Vagina (tissue), 2 donors: ENCODE measurements at places on chromosomes 5 and 9.

DNA sequence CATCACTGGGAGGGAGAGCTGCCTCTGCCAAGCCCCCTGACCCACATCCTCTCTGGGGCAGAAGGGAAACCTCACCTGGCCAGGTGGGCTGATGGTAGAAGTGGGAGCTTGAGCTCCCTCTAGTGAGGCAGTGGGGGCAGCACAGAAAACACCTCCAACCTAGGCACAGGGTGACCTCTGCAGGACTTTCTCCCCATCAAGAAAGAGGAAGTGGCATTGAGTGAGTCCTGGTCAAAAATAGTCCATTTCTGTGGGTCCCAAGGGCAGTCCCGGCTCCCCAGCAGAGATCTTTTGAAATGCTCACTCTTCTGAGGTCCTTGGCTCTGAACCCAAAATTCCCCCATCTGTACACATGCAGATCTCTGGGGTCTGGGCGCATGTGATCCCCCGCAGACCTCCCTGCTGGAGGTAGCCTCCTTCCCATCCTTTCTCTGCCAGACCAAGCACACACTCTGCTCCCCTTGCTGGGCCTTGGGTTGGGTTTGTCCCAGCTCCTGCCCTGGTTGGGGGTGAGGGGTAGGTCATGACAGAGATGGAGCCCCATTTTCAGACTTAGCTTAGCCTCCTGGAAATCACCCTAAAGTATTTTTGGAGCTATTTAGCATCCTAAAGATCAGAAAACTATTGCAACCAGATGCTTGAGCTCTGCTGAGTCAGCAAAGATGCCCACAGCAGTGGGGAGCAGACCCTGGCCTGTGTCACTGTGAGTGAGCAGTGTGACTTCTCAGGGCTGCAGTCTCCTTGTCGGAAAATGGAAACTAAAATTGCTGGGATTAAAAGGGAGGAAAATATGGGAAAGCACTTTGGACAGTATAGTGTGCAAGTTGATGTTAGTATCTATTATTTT is 41.6 kb upstream of the LCP2 start:
- no peak for DNase-seq

- DNase-seq = no peak
Measured at GRCh38 chr9:107437716-107438115, 51.9 kb downstream of the KLF4 start.

- no peak for DNase-seq
Measured at GRCh38 chr9:100525563-100525962, 52.3 kb upstream of the CAVIN4 start.

DNA sequence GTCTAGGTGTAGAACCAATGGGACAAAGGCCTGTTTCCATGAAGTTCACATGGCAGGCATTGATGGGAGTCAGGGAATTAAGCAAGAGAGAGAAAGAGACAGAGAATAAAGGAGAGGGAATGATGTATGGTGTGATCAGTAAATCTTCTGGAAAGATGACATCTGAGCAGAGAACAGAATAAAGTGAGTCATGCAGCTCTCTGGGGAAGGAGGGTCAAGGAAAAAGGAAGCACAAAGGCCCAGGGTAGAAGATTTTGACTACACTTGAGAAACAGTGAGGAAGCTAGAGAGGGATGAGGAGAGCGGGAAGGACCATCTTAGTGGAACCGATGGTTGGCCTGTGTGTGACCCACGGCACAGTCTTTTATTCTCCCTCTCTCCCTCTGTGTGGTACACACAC is 425.9 kb downstream of the SPOCK1 start:
- no peak for DNase-seq

DNA sequence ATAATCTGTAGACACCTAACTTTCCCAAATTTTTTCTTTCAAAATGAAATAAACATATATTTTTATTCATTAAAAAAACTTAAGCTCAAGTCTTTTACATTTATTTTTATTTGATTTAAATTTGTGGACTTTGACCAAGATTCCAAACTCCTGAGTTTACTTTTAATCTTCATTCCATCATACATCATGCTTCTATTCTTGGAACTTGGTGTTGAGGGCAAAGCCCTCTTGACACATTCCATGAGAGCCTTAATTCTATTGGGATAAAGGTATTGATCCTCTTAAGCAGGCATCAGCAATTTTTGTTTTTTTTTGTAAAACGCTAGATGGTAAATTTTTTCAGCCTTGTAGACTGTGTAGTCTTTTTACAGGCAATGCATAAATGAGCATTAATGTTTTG is 53.6 kb downstream of the FBXO4 start:
- no peak for DNase-seq

DNA sequence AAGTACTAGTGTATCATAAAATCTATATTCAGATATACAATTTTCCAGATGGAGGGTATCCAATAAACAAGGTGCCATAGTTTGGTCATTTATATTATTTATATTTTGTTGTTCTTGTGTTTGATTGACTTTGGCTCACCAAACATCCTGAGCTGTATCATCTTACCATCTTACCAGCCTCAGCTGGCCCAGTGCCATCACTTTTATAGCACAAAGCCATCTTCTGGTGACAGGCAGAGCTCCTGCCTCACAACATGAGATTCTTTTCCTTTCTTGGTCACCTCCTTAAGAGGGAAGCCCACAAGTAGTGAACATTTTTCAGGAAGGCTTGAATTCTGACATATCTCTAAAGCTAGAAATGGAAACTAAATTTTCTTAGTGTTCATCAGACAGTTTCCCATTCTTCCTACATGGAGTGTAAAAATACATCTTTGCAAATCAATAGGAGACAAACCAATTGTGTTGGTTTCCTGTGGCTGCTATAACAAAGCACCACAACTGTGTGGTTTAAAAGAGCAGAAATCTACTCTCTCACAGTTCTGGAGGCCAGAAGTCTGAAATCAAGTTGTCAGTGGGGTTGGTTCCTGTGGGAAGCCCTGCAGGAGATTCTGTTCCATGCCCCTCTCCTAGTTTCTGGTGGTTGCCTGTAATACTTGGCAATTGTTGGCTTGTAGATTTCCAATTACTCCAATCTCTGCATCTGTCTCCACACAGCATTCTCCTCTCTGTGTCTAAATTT is 341.8 kb downstream of the MAN2A1 start:
- no peak for DNase-seq

DNA sequence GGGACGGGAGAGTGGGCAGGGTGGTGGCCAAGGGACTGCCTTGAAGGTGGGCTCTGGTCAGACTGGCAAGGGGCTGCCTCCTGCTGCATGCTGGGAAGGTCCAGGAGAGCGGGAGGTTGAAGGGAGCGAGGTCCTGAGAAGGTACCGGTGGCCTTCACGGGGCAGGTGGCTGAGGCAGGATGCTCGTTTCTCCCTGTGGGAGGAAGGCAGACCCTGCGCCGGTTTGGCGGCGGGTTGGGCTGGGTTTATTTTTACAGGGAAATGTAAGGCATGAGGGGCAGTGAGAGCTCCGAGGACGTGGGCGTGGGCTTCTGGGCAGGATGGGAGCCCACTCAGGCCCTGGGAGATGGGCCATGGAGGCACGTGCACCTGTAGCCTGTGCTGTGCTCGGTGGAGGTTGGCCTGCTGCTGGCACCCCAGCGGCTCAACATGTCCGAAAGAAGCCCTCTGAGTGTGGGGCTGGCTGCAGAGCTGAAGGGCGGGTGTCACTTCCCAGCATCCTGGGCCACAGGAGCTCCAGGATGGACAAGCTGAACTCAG is 27.3 kb downstream of the IER5L start:
- no peak for DNase-seq

GRCh38 chr5:169100735-169101075 is 200.2 kb downstream of the SLIT3 start:
- DNase-seq = no peak

DNA sequence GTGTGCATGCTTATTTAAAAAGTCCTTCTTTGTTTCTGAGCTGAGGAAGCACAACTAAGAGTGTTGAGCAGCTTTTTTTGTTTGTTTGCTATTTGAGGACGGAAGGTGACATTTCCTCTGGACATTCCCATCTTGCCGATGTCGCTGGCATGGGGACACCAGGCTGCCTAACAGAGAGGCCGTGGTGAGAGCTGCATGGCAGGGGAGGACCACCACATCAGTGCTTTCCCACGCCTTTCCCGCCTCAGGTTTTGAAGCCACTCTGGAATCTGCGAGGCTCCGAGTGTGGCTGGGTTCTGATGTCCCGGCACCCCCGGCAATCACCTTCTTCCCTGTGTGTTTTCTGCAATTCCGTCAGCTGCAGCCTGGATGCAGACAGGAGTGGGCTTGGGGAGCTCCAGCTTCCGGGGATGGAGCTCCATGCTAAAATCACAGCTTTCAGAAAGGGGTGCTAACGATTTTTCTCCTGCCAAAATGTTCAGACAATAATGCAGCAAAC is 259.8 kb upstream of the IRX4 start:
- DNase-seq = no peak

DNA sequence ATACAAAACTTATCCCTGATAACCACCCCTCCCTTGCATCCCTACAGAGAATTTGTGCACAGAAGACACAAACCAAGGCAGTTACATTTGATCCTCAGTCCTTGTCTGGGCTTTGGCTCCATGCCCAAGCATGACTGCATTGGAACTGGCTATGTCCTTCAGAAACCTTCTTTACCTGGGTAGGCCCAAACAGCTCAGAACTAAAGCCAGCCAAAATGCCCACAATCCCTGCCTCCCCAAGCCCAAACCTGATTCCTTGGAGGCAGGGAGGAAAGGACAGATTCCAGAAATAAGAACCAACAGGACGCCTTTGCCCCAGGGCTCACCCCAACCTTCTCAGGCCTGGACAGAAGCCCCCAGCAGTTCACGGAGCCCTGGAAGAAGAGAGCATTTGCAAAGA is 8.2 kb downstream of the IL17B start:
- DNase-seq = no peak

DNA sequence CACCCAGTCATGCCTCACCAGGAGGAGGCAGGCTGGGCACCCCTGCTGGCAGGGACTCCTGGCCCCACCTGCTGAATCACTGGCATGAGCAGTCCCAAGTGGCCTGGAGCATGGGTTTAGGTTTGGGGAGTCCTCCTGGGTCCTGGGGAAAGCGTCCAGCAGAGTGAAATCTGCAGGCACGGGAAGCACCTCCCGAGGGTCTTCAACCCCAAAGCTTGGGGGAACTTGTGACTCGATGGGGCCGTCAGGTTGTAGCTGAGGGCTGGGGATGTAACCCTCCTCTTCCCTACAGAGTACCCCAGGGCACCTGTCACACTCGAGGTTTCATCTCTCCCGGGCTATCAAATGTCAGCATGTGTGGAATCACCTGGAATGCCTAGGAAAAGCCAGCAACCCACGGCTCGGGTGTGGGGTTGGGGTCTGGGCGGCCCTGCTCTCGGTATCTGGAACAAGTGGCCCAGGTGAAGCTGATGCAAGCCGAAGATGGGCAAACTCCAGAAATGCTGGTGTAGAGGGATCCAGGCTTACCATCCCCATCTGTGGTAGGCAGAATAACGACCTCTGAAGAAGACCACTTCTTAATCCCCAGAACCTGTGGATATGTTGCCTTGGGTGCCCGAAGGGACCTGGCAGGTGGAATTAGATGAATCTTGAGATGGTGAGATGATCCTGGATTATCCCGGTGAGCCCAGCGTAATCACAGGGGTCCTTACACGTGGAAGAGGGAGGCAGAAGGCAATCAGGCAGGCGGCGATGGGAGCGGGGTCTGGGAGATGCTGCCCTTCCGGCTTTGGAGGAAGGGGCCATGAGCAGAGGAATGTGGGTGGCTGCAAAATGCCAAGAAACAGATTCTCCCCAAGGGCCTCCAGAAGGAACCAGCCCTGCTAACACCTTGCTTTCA is 6.1 kb upstream of the RASGEF1C start:
- no peak for DNase-seq

DNA sequence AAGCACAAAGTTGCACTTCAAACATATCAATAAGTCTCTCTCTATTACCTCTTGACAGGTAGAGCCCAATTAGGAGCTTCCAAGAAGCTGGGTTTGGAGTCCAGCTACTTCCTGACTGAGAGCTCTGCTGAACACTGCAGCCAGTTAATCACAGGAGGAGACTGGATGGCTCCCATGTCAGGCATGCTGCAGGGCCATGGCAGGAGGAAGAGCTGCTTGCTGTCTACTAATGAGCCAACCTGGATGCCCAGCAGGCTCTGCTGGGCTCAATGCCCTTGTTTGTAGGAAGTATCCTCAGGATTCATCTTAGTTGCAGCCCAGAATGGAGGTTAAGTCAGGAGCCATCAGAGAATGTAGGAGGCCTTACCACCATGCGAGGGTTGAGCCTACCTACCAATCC is 91.9 kb downstream of the TMEM215 start:
- no peak for DNase-seq

- DNase-seq = no peak
Measured at GRCh38 chr5:2131826-2132496, 249.2 kb upstream of the IRX4 start.

GRCh38 chr5:98144710-98145109 is 628.8 kb upstream of the RGMB start:
- DNase-seq = no peak

GRCh38 chr5:180464603-180464970 is 29.6 kb upstream of the CNOT6 start:
- no peak for DNase-seq

GRCh38 chr5:67106626-67107342 is 89.8 kb downstream of the CD180 start:
- DNase-seq = no peak

GRCh38 chr9:103361906-103362305 is 366.8 kb downstream of the CYLC2 start:
- no peak for DNase-seq

DNA sequence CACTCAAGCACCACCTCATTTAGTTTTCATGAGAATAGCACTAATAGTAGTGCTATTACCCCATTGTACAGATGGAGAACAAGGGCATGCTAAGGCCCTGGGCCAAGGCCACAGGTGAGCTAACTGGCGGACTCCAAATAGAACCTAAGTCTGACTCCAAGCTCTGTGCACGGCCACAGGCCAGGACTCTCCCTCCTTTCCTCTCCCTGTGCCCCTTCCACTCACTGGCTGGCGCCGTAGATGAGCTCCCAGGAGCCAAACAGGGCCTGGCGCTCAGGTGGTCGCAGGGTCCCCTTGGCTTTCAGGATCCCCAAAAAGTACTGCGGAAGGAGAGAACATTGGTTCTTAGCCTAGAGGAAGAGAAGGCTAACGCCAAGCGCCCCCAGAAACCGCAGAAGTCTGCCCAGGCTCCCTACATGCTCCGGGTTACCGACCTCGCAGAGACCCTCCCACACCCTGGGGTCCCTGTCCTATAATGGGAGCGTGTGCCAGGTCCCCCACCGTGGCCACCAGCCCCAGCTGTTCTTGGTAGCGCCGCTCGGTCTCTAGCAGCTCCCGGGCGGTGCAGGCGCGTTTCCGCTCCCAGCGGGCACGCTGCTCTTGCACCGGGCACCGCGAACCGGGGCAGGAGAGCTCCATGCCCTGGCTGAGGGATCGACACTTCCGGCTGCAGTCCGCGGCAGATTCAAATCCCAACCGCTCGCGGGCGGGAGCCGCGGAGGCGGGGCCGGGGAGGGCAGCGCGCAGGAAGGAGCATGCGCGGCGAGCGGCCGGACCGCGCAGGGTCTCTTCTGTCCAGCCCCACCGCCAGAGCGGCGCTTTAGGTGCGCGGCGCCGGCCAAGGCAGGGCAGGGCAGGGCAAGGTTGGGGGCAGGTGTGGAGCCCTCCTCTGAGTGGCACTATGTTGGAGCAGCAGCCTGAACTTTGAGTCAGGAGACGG is at the start of gene ARHGEF39:
ARHGEF39 (minus strand) TSS at position 665 of the 940 bp plus-strand sequence; CDS start at position 639, 26 bp downstream.
- DNase-seq = no peak

DNA sequence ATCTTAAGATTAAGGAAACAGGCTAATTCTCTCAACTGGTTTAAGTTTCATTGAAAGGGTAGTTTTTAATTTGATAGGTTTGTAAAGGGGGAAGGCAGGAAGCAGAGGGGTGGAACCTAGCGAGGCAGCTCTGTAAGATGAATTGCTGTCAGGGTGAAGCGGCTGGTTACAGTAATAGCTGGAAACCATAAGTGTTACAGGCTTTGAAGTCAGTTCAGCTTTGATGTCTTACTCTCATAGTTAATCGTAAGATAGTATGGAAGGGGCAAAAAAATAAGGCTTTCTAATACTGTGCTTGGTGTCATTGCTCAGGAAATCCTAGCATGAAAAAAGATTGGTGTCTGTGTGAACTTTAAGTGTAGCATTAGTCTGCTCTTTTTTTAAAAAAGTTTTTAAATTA is 20.3 kb downstream of the POU5F2 start:
- no peak for DNase-seq
